Brain pericyte (primary cell): ENCODE measurements at places on chromosomes 6 and 20.

DNA sequence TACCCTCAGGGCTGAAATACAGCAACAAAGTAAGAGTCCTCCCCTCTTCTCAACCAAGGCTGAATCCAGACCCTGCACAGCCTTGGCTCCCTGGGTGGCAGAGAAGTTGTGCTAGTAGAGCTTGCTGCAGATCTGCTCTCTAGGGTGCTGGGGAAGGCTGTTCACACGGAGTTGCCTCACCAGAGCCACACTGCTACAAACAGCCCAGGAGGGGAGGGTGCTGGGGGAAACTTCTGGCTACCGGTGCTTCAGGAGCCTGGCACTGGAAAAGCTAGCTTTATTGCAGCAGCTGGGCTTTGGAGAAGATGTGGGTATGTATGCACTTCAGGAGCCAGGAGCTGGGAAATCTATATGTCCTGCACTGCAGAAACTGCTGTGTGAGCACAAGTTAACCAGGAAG, 37.6 kb upstream of the SUPT3H start:
- no peak for DNase-seq

GRCh38 chr6:160750276-160750689, 48.2 kb downstream of the PLG start:
- DNase-seq, result no peak

GRCh38 chr6:167849846-167850459, 23.2 kb downstream of the AFDN start:
- no peak for DNase-seq

DNA sequence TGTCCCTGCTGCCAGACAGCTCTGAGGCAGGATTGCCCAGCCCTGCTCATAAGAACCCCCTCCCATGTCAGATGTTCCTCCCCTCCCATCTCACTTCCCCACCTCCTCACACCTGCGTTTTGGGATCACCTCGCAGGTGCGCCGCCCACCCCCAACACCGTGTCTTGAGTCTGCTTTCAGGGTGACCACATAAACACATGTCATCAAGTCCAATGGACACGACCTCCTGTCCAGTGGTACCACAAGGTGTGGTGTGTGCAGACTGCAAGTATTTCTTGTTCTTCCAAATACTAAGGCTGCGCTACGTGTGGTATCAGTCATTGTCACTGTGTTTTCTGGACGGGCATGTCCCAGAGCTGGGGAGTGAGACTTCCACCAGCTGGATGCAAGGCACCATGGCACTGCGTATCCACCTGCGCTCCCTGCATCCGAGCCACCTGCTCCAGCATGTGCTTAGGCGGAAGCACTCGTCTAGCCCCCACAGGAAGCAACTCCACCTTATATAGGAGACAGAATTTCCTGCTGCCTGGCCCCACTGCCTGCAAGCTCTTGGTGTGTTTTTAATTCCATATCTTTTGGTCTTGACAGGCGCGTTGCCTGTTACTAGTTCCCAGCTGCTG, 119.7 kb upstream of the NXT1 start:
- no peak for DNase-seq

DNA sequence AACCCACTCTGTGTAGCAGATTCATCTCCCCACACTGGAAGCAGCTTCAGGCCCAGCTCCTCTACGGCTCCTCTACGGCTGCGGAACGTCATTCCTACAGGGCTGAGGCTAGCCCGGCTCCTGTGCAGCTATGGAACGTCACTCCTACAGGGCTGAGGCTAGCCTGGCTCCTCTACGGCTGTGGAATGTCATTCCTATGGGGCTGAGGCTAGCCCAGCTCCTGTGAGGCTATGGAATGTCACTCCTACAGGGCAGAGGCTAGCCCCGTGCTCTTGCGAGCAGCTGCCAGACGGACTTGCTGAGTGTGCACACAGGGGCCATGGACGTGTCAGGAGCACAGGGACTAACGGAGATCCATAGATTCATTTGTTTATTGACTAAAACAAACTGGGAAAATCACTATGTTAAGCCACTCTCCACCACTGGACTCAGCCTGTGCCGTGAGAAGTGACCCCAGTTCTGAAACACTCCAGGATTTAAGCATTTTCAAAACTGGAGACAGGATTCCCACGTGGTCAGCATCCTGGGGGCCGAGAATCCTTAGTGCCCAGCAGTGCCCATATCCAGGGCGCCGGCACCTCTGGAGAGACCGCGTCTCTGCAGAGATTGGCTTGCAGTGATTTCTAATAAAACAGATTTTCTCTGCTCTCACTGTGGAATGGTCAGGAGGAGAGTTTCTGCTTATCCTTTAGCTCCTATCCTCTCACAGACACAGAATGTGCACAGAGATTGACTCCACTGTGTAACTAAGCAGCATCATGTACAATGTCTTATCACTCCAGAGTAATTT, 5.0 kb downstream of the KCNQ2 start:
- no peak for DNase-seq

GRCh38 chr6:138590796-138591709, 91.8 kb upstream of the NHSL1 start:
- DNase-seq, result peak; percentile 33

- DNase-seq, result no peak
Observed at GRCh38 chr20:17365831-17366230, 139.0 kb downstream of the PCSK2 start.

DNA sequence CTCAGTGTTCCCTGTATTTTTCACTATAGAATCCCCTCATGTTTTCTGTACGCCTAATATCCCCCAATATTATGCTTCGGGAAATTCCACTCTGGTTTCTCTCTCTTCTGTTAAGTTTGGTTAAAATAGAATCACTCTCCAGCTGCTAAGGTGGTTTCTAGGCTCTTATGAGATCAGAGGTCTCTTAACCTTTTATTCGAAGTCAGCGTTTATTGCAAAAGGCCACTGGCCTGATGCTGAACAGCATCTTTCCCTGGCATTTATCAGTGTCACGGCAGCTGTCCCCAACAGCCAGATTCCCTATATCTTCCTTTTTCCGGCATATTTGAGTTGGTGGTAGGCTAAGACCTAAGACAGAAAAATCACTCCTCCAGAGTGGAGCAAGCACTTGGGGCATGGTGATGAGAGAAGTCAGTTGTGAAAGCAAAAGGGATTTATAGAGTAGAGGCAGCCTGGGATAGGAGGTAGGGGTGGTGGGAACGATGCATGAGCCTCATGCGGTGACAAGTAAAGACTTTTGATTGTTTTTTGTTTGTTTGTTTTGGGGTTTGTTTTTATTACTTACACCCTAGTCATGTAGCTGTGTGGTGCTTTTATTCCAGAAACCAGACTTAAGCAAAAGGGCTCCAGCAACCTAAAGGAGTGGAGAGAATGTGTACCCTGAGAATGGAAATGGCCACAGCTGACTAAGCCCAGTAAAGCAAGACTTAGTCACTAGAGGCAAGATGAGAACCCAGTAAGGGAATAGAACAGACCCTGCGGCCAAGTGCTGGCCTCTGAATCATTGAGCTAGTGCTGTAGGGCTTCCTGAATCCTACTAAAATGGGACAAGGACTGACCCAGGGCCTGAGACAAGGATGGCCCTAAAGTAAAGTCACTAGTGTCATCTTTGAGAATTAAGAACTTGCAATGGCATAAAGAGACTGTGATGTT, 233.0 kb upstream of the PRND start:
- DNase-seq, result no peak

DNA sequence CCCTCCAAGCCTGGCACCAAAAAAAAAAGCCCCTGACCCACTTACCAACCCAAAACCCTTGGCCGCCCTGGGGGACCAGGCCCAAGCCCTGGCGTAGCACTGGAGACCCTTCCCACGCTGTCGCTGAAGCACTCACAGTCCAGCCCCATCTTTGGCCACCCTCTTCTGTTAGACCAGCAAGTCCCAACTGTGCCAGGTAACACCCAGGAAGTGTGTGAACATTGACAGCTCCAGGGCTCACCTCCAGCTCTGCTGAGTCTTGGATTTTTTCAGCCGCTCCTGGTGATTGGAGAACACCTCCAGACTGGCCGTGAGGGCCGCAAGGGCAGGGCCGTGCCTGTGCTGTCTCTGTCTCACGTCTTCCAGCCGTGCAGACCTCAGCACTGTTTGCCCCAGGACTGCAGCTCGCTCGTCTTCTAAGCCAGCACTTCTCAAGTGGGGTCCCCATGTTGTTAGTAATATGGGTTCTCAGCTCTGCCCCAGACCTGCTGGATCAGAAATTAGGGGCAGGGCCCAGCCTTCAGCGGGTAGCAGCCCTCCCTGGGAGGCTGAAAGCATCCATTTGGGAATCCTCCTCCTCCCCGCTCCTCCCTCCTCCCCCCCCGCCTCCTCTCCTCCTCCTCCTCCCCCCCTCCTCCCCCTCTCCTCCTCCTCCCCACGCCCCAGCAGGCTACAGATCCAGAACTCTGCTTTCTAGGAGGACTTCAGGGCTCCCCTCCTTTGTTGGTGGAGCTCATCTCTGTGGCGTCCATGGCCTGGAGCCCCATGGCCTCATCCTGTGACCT, 18.1 kb downstream of the NPEPL1 start:
- no peak for DNase-seq
